ENCODE measurements at places on chromosomes 5 and 9.

DNA sequence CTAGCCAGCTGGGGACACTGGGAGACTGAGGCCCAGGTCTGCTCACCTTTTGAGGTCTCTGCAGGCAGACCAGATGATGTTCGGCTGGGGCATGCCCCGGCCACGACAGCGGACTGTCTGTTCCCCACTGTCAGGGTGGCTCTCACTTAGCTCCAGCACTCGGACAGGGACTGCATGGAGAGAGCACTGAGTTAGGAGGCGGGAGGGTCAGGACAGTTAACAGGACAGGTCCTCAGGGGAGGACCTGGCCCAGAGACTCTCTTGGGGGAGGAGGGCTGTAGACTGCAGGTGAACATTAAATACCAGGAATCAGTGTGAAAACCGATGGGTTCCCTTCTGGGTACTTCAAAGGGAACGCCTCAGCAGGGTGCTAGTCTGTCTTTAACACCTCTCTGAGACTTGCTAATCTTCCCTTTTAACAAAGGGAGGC lies 25.1 kb downstream of the PDGFRB start:
- no peak for DNase-seq

DNA sequence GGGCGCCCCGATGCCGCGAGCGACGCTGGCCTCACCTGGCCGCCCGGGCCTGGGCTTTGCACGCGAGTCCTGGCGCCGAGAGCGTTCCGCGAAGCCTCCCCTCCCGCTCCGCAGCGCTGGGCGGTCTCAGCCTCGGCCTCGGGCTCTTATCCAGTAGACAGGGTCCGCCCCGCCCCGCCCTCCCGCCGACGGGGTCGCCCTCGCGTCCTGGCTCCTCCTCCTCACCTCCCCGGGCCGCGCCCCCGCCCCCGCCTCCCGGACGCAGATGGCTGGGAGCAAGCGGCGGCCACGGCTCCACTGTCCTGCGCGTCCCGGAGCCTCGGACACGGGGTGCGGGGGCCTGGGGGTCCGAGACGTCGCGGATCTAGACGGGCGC lies at the start of gene SLC6A3:
TSS of gene SLC6A3 (minus strand) at position 128 of the 376 bp plus-strand sequence. CDS start 2,243 bp downstream, outside the sequence.
- DNase-seq = peak; percentile 45

- DNase-seq = no peak
These were observed 1.4 kb downstream of the SLC36A2 start for GRCh38 chr5:151345808-151346478.

DNA sequence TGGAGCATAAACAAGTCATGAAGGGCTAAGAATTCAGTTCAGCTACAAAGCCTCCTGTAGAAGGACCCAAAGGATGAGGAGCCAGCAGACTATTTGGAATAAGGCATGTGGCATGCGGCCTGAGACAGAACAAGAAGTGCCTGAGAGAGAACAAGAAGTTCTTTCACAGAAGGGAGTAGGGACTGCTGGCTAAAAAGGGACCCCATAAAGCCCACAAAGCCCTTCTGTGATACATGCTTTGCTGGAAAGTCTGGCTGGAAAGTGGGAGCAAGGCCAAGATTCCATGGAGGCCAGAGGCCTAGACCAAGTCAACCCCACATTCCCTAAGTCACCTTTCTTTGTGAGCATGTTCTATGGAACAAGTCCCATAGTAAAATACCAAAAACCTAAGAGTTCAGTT lies 35.9 kb upstream of the UBAP2 start:
- no peak for DNase-seq

All from stimulated activated CD8-positive, alpha-beta memory T cell treated with anti-CD3 and anti-CD28 coated beads, Interleukin-12 subunit alpha, Interleukin-12 subunit beta, amount 100 ng/mL, for 4 hours (primary cell).